Mesendoderm (in vitro differentiated cells): ENCODE measurements at places on chromosomes 4 and X.

DNA sequence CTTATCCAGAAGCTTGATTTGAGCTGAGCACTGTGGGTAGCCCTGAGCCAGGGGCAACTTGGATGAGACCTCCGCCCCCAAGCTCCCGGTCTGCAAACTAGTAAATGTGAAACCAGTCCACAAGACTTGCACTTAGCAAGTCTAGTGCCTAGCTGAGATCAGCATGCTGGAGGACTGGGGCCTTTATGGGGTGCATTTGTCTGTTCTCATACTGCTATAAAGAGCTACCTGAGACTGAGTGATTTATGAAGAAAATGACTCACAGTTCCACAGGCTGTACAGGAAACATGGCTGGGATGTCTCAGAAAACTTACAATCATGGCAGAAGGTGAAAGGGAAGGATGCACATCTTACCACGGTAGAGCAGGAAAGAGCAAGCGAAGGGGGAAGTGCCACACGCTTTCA, 42.1 kb upstream of the HOPX start:
- no peaks in the 10 kb centered on the region for H3K36me3 ChIP-seq
- H3K4me1 ChIP-seq, result no peaks in the 10 kb centered on the region
- no peak overlapping the region for H3K4me3 ChIP-seq
- no peaks in the 10 kb centered on the region for H3K27me3 ChIP-seq

GRCh38 chr4:137502339-137503129, 29.8 kb downstream of the PCDH18 start:
- no peaks in the 10 kb centered on the region for H3K4me1 ChIP-seq
- H3K27ac ChIP-seq, result no peak overlapping the region
- no peaks in the 10 kb centered on the region for H3K36me3 ChIP-seq
- H3K4me3 ChIP-seq, result no peak overlapping the region

DNA sequence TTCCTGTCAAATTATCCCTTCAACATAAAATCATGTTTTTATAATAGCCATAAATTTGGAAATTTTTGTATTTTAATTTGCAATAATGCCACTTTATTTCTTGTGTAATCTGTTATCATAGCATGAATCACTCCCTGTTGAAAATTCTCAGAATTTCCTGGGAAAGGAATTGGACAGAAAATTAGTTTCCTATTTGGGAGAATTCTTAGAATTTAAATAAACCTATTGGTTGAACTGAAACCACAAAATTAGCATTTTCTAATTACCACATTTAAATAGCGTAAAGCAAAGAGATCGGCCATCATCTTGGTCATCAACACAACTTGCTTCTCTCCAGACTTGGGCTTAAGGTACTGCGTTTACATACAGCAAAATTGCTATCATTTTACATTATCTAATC, at the start of gene CSN1S1:
TSS of gene CSN1S1 (plus strand) at position 301 of the 400 bp plus-strand sequence. CDS start 1,488 bp downstream, outside the sequence.
- no peak within 1 kb of the TSS for H3K4me3 ChIP-seq
- H3K27me3 ChIP-seq, result no peaks in the 10 kb centered on the region
- DNase-seq, result no peak
- H3K36me3 ChIP-seq, result no peaks in the 10 kb centered on the region
- no peaks in the 10 kb centered on the region for H3K4me1 ChIP-seq

GRCh38 chr4:87100168-87100567, 120.2 kb downstream of the KLHL8 start:
- no peak for DNase-seq
- no peaks in the 10 kb centered on the region for H3K27me3 ChIP-seq
- peaks cover 2% of the 10 kb centered on the region for H3K4me1 ChIP-seq
- H3K4me3 ChIP-seq, result no peak overlapping the region

- H3K36me3 ChIP-seq, result no peaks in the 10 kb centered on the region
- no peak overlapping the region for H3K27ac ChIP-seq
- H3K4me3 ChIP-seq, result no peak overlapping the region
- H3K27me3 ChIP-seq, result no peaks in the 10 kb centered on the region
These were observed 46.2 kb downstream of the MAGEB5 start for GRCh38 chrX:26262121-26262523.

GRCh38 chr4:174604198-174604597, 81.9 kb upstream of the HPGD start:
- DNase-seq, result peak; percentile 59
- H3K27ac ChIP-seq, result no peak overlapping the region
- no peaks in the 10 kb centered on the region for H3K36me3 ChIP-seq
- no peak overlapping the region for H3K4me3 ChIP-seq

DNA sequence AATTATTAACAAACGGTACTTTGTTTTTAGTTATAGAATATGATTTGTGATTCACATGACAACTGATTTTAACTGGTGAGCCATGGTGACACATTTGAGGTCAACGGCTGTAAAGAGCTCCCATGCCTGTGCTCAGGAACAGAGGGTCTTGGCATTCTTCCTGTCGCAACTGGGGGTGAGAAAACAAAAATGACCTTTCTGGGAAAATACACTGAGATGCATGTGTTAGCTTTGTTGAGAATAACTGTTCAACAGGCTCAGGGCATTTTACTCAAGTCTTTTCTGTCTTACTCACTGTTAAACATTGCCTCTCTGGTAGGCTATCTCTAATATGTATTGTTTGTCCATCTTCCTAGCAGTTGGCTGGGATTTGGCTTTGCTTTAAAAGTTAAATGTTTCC, 57.1 kb upstream of the HPGD start:
- H3K36me3 ChIP-seq, result no peaks in the 10 kb centered on the region
- H3K27ac ChIP-seq, result no peak overlapping the region
- no peak for DNase-seq
- no peak overlapping the region for H3K4me3 ChIP-seq
- H3K4me1 ChIP-seq, result no peaks in the 10 kb centered on the region

DNA sequence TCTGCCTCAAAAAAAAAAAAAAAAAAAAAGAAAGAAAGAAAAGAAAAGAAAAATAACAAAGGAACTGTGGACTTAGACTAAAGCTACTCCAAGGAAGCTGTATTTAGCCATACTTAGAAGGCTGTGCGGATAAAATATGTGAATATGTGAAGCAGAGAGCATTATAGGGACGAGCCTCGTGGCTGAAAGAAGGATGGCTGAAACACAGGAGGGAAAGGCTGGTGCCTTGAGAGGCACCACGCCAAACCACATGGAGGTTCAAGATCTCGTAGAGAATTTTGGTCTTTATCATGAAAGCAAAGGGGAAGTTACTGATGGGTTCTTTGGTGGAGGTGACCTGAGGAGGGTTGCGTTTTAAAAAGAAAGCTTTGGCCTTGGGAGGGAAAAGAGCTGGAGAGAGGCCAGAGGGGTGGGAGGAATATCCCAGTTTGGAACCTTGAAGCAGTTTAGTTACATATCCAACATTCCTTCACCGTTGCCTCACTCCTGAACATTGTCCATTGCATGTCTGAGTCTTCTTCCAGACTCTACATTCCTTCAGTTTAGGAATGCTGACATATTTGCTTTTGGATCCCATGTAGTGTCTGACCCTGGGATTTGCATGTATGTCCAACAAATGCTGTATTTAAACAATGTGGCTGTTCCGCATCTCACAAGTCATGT, 82.5 kb downstream of the CPE start:
- H3K27ac ChIP-seq, result no peak overlapping the region
- no peak overlapping the region for H3K4me3 ChIP-seq

- H3K4me3 ChIP-seq, result no peak overlapping the region
- H3K27me3 ChIP-seq, result no peaks in the 10 kb centered on the region
- no peak for DNase-seq
- H3K27ac ChIP-seq, result no peak overlapping the region
- H3K4me1 ChIP-seq, result no peaks in the 10 kb centered on the region
- H3K36me3 ChIP-seq, result no peaks in the 10 kb centered on the region
These were observed 211.2 kb downstream of the ANK2 start for GRCh38 chr4:113260688-113261087.

DNA sequence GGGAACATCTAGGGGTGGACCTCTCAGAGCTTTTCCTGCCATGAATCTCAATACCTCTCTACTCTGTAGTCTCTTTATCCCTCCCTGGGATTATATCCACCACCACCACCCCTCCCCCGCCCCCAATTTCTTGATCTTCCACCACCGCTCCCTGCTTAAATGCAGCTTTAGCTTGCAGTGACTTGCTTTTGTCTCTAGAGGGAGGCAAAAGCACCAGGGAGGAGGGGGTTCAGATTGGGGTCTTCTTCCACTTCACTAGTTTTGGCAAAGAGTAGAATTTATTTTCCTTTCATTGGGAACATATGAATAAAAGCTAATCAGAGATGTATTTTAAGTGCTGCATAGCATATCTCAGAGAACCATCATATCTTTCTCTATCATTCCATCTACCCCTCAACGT, 5.5 kb downstream of the ARHGAP36 start:
- H3K36me3 ChIP-seq, result no peaks in the 10 kb centered on the region
- peaks cover 4% of the 10 kb centered on the region for H3K27me3 ChIP-seq
- H3K4me1 ChIP-seq, result peaks cover 3% of the 10 kb centered on the region
- no peak for DNase-seq
- no peak overlapping the region for H3K4me3 ChIP-seq

- DNase-seq, result no peak
- no peak overlapping the region for H3K27ac ChIP-seq
- H3K27me3 ChIP-seq, result no peaks in the 10 kb centered on the region
- H3K36me3 ChIP-seq, result no peaks in the 10 kb centered on the region
These were observed 31.4 kb upstream of the RBPJ start for GRCh38 chr4:26289401-26289800.

DNA sequence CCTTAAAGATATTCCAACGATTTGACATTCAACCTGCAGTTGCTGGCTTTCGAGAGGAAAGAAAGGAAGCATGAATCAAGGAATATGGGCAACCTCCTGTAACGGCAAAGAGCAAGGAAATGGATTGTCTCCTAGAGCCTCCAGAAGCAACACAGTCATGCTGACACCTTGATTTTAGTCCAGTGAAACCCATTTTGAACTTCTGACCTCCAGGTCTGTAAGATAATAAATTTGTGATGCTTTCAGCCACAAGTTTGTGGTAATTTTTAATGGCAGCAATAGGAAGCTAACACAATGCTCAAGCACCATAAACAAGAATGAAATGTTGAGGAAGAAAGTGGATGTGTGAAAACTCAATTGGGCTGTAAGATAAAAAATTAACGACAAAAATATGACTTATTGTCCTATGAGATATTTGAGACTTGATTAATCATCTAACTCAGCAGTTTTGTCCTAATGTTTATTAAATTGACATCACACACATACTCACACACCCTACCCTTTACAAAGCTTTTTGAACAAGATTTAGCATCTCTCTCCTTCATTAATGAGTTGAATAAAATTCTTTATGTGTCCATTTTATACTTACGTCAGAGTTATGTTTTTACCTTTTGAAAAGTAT, 857.2 kb upstream of the INTU start:
- DNase-seq, result no peak
- H3K27ac ChIP-seq, result no peak overlapping the region
- H3K4me1 ChIP-seq, result no peaks in the 10 kb centered on the region
- no peaks in the 10 kb centered on the region for H3K27me3 ChIP-seq
- no peak overlapping the region for H3K4me3 ChIP-seq
- H3K36me3 ChIP-seq, result no peaks in the 10 kb centered on the region

DNA sequence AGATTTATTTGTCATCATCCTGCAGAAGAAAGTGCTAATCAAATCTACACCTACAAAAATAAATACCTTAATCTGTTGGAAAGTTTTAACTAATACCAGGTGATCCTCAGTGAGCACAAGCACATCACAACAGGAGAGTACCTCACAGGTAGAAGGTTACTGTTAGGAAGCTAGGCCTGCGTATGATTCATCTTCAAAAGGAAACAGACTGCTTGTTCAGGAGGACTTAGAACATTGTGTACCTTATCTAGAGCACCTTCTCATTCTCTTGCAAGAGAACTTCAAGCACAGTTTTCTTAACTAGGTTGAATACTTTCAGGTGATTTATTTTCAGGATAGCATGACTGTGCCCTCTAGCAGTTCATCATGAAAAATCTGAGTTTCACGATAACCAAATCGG, 54.2 kb downstream of the MND1 start:
- H3K27ac ChIP-seq, result no peak overlapping the region
- no peak overlapping the region for H3K4me3 ChIP-seq

DNA sequence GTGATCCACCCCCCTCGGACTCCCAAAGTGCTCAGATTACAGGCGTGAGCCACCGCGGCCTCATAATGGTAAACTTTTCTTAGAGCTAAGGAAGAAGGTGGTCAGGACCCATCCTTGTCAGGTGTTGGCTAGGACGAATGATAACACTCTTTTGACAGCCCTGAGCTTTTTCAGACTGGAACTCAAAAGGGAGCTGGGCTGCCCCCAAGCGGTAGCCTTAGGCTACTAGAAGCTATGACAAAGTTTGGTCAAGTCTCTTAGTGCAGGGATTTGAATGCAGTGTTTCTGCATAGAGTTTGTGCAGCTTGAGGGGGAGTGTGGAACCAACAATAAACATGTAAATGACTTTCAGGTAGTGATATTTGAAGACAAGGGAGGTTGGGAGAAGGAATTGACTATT, 11.8 kb upstream of the HSD17B10 start:
- H3K4me1 ChIP-seq, result no peaks in the 10 kb centered on the region
- H3K4me3 ChIP-seq, result no peak overlapping the region
- H3K27me3 ChIP-seq, result no peaks in the 10 kb centered on the region
- DNase-seq, result peak; percentile 66
- no peaks in the 10 kb centered on the region for H3K36me3 ChIP-seq

GRCh38 chr4:32564626-32565025, 1844.5 kb downstream of the PCDH7 start:
- H3K36me3 ChIP-seq, result no peaks in the 10 kb centered on the region
- DNase-seq, result no peak
- H3K27me3 ChIP-seq, result no peaks in the 10 kb centered on the region
- no peaks in the 10 kb centered on the region for H3K4me1 ChIP-seq
- H3K4me3 ChIP-seq, result no peak overlapping the region

GRCh38 chrX:128728943-128729342, 676.7 kb upstream of the ACTRT1 start:
- H3K27ac ChIP-seq, result no peak overlapping the region
- H3K36me3 ChIP-seq, result no peaks in the 10 kb centered on the region
